ENCODE measurements at places on chromosomes 4 and X.

- DNase-seq, result no peak
Observed at GRCh38 chr4:5969777-5970176, 48.5 kb downstream of the C4orf50 start.

DNA sequence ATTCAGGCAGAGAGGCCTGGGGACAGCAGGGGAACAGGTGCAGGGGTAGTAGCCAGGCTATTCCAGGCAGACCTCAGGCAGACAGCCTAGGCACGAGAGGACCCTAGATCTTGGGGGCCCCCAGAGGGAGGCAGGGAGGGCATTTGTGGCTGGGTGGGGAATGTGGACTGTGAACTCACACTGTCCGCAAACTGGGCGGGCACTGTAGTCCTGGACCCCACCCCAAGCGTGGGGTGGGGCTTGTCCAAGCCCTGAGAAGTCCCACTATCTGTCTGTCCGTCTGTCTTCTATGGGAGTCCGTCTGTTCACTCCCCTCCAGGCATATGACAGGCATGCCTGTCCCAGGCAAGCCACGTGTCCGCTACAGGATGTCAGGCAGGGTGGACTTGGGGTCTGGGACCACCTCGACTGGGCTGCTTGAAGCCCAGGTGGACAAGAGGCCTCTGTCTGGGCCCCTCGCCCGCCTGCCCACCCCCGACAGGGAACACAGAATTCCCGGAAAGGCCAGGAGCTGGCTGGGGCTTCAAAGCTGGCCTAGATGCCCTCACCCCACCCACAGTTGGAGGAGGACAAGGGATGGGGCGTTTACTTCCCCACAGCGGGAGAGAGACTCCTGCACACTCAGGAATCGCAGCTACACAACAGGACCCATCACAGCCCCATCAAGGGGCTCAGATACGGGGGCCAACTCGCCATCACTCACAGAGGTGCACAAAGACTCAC, at the start of gene SLC38A5:
Gene SLC38A5, minus strand, starts transcription at position 151 of the 723 bp plus-strand sequence. CDS start 2,336 bp downstream, outside the sequence.
- DNase-seq, result no peak

GRCh38 chr4:139851133-139851532, 185.5 kb downstream of the MGST2 start:
- no peak for DNase-seq

GRCh38 chr4:184740980-184741391, 7.1 kb upstream of the CENPU start:
- DNase-seq, result no peak

DNA sequence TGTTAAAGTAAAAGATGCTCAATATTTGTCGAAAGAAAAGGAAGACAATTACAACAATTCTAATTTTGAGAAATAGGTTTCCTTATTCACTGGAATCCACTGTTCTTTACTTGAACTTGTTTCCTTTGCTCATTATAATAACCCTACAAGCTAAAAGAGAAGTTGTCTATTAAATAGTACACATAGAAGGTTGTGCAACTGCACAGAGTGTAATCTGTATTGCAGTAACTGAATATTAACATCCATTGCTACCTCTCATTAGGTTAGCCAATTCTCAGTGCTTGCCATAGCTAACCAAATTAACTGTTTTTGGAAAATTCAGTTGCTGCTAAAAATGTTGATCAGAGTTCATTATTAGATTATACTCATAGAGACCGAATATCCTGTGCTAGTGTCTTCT, 120.0 kb downstream of the PDLIM5 start:
- no peak for DNase-seq

GRCh38 chrX:21764008-21764407, 6.1 kb upstream of the SMPX start:
- DNase-seq, result no peak

- DNase-seq, result no peak
Observed at GRCh38 chr4:5968246-5968645, 50.0 kb downstream of the C4orf50 start.

- no peak for DNase-seq
Observed at GRCh38 chr4:6937201-6937600, 27.6 kb downstream of the TBC1D14 start.

DNA sequence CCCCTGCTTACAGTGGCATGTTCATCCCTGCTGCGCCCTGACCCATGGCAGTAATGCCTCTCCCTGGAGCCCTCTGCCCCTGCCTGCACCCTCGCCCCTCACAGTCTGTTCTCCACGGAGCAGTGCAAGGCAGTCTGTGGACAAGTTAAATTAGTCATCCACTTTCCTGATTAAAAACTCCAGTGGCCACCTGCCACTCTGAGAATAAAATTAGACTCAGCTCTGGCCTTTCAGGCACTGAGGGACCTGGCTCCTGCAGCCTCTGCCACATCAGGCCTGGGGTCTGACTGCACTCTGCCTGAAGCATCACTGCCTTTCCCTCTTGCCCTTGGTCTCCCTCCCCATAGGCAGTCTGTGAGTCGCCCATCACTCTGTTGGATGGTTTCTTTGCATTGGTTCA, 53.6 kb downstream of the GRK4 start:
- no peak for DNase-seq

- no peak for DNase-seq
Observed at GRCh38 chrX:2513121-2513664, 12.4 kb upstream of the DHRSX start.

DNA sequence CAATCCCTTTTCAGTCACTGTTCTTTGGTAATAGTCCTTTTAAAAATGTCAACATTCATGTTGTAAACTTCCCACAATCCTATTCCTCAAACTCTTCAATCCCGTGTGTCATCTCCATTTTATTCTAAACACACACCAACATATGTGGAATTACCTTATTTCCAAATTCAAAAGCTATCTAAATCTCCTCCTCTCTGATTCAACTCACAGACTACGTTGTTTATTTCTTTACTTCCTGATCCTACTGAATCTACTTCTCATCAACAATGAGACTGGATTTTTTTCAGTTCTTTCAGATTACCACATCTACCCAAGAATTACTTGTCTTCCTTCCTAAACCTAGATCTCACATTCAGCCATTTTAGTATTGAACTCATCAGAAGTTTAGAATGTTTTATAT, 188.2 kb downstream of the GABRB1 start:
- DNase-seq, result no peak

GRCh38 chr4:127188847-127189246, 443.9 kb upstream of the INTU start:
- no peak for DNase-seq

GRCh38 chr4:74181219-74181618, 23.3 kb downstream of the MTHFD2L start:
- no peak for DNase-seq

- no peak for DNase-seq
Observed at GRCh38 chr4:80133240-80133783, 60.3 kb upstream of the ANTXR2 start.

GRCh38 chr4:17058536-17058915, 160.1 kb upstream of the LDB2 start:
- no peak for DNase-seq

GRCh38 chr4:77183777-77184420, 26.9 kb downstream of the CCNG2 start:
- no peak for DNase-seq

GRCh38 chrX:57918750-57919436, 8.6 kb upstream of the ZXDA start:
- DNase-seq, result no peak

DNA sequence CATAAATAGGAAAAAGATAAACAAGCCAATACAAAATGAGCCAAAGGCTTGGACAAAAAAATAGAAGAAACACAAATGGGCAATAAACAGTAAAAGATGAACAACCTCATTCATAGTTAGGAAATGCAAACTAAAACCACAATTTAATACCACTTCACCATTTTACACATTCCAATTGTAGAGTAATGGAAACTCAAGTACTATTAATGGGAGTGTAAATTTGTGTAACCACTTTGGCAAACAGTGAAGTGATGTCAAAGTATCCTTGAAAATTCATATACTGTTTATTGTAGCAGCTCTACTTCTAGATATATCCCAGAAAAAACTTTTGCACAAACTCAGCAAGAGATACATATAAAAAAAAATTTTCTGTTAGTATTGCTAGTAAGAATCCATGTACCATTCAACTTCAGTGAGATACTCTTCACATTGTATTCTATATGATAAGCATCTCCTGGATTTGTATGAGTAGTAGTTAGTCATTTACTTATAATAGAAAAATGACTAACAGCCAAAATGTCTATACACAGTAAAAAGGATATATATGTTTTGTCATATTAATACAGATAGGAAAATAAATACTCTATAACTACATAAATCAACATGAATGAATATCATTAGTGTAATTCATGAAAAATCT, 229.8 kb downstream of the DKK2 start:
- DNase-seq, result no peak

DNA sequence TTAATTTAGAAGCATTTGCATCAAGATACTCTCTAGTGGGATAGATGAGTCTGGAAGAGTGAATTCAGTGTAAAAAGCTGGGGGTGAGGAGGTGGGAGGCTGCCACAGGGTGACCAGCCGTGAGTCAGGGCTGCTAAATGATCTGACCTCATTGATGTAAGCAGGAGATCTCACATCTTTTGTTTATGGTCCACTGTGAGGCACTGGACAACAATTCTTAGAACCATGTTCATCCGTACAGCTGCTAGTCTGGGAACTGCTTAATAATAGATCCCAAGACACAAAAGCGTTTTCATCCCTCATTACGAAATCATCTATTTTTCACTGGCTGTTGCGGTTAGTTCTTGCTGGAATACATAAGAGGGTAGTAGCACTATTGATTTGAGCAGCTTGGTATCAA, 14.1 kb downstream of the KLF3 start:
- no peak for DNase-seq

DNA sequence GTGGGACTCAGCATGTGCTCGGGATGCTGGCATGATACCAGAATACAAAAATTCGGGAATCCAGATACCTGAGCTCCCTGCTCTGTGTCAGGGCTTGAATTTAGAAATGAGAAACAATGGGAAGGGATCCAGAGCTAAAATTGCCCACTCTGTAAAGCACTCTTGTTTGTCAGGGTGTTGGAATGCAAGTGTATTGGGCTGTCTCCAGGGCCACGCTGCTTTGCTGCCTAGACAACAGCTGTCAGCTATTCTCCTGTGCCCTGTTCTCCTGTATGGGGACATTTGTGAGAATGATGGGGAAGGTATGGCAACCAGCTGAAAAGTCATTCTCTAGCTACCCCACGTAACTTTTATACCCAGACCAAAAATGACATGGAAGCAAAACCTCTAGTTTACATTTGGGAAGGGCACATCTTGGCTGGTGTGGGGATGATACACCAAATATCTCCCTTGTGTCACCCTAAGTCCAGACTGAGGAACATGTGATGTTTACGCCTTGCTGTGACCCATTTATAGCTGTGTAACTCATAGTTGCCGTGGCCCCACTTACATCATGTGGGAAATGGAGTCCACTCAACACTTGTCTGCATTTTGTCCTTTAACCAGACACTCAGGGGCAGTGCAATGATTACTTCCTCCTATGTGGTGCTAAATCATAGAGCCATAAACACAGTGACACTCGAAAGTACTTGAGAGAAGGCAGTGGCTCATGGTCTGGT, 46.6 kb downstream of the SMPX start:
- DNase-seq, result no peak

- DNase-seq, result no peak
Observed at GRCh38 chrX:110006161-110006560, 3.2 kb downstream of the TMEM164 start.

DNA sequence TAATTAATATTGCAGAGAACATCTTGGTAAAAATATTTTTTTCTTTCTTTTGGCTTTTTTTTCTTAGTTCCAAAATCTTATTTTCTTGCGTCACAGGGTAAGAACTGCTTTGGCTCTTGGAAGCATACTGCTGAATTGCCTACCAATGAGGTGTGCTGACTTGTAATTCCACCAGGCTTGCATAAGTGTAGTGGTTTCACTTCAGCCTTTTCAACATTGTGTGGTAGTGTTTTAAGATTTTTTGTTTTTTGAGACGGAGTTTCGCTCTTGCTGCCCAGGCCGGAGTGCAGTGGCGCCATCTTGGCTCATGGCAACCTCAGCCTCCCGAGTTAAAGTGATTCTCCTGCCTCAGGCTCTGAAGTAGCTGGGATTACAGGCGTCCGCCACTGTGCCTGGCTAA, 42.4 kb downstream of the N4BP2 start:
- no peak for DNase-seq

DNA sequence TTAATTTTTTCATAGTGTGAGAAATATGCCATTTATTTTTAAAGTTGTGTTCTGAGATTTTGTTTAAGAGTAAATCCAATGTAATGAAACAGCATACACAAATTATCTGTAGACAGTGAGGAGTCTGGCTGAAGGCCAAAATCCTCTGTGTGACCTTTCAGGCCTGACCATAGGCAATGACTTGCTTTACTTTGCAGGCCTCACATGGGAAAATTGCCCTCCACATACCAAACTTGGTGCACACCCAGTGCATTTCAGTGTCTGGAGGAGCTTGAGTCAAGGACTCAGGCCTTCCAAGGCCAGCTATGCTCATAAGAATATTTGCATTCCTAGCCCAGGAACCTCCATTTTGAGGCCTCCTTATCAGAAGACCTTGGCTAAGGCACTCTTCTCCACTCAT, 430.1 kb downstream of the GABRG1 start:
- no peak for DNase-seq

- no peak for DNase-seq
Observed at GRCh38 chrX:130100180-130100579, 10.1 kb downstream of the ELF4 start.

DNA sequence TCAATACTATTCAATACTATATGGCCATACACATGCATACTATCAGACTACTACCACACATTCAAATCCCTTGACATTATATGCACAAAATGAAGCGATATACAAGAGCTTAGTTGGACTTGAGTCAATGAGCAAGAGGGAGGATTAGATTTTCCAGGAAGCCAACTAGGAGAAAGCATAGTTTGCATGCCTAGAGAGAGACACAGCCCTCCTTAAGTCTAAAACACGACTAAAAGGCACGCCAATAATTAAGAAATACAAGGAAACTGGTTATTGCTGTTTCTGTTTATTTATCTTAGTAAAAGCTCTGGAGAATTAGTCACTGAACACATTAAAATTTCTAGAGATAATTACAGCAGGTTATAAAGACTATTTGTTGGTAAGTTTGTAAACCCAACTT, 21.8 kb downstream of the MBNL3 start:
- DNase-seq, result no peak

DNA sequence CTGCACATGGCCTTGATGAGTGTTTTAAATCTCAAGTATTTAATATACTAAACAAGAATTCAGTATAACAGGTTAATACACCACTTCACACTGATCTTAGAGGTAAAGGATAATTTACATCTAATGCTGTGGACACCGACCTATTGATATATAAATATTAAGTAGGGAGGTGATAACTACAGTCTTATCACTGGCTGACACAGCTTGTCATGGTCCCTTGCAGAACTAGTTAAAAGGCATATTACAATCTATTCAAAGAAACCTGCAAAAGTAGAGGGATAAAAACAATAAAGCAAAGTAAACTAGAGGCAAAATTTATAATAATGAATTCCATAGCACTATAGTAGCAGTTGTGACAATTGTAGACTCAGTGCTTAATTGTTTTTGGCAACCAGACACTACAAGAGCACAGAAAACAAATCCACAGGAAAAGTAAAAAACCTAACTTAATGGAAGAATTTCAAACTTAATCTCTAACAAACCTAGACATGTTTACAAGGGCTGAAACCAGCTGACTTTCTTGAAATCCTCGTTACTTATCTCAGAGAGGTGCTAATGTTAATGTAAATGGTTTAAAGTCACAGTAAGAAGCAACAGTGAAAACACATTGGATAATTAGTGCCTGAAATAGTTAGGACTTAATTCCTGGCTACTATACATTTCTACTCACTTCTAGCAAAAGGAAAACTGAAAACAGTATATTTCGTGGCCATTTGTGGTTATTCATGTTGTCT, 25.0 kb downstream of the MFAP3L start:
- no peak for DNase-seq
